Activated CD4-positive, alpha-beta T cell treated with anti-CD3 and anti-CD28 coated beads for 1 hour (primary cell): ENCODE measurements at places on chromosomes 3 and 15.

GRCh38 chr3:194675081-194675640 lies 3.2 kb upstream of the LSG1 start:
- no peak for DNase-seq

- DNase-seq: no peak
Observed at GRCh38 chr3:178676942-178677790, 140.9 kb downstream of the KCNMB2 start.

GRCh38 chr3:14802381-14802731 lies 16.4 kb upstream of the FGD5 start:
- no peak for DNase-seq

GRCh38 chr3:65597952-65598413 lies 440.7 kb downstream of the MAGI1 start:
- no peak for DNase-seq

DNA sequence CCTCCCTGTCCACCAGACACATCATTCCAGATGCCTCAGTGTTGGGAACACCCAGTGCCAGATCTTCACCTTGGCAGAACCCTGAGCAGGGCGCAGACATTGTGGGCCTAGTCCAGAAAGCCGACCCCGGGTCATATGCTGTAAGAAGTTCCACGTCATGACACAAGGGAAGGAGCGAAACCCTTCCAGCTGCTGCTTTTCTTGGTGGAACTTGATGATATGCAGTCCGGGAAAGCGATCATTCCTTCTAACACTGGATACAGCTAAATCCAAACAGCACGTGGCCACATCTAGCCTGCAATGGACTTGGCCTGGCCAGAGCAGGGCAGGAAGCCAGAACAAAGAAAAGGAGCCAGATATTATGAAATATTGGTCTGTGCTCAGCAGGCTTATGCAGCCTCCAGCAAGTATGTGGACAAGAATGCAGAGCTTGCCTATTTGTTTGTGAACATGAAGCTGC lies 22.0 kb downstream of the GASK1A start:
- DNase-seq: no peak

DNA sequence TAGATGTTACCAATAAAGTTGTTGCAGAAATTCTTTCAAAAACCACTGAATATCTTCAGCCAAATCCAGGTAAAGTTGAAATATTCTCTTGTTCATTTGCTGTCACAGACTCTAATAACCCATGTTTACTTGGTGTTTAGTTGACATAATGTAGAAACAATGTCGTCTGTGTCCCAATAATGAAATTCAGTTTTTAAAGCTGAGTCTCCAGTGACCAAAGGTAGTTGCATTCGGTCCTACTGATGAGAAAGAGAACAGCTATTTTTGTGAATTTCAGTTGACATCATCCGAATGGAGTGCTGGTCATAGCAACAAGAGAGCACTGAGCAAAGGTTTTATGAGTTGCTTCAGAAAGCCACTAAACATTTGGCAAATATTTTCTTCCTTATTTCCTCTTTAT lies 88.8 kb upstream of the ADAMTSL3 start:
- no peak for DNase-seq

DNA sequence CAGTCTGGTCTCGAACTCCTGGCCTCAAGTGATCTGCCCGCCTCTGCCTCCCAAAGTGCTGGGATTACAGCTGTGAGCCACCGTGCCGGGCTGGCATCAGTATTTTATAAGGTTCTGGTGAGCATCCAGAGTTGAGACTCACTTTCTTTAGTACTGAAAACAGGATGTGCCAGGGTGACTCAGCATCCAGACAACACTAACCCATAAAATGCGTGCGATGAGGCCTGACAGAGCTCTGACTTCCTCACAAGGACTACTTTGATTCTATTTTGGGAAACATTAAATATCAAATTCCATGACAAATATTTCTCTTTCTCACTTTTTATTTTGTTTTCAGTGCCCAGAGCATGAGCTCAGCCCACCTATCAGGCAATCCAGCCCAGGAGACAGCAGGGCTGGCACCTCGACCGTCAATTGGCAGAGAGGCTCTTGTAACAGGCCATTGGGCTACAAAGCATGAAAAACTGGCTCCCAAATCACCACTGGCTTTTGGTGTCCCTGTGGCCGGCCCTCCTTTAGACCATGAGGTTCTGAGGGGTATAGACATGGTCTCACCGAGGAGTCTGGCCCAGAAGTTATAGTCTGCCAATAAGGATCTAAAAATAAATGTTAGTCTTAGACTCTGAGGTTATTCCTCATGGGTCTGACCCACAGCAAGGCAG lies 75.0 kb downstream of the FEM1B start:
- DNase-seq: no peak

GRCh38 chr3:122794779-122795673 lies at the start of gene SLC49A4:
Gene SLC49A4, plus strand, starts transcription at chr3:122795069. Its CDS starts 124 bp downstream, at chr3:122795193.
- peak; percentile 45 for DNase-seq
